CD4-positive, CD25-positive, alpha-beta regulatory T cell (primary cell): ENCODE measurements at places on chromosomes 11 and 22. TPM values are rescaled to one million over a fixed set of nuclear protein-coding genes. Genes with fewer than 3 reads are reported as not detected.

C11orf65 gene
- 0.67 TPM for polyA plus RNA-seq

RIMBP3C gene
- polyA plus RNA-seq, result 0.52 TPM

INPP5J gene
- polyA plus RNA-seq, result not detected

SIPA1 gene
- polyA plus RNA-seq, result 74.7 TPM

PGA3 gene
- not detected for polyA plus RNA-seq

MS4A15 gene
- not detected for polyA plus RNA-seq

MOGAT2 gene
- not detected for polyA plus RNA-seq

OR10D3 gene
- polyA plus RNA-seq, result not detected

BBOX1 gene
- not detected for polyA plus RNA-seq

ARHGAP42 gene
- polyA plus RNA-seq, result not detected
